ENCODE measurements at places on chromosomes 12 and 14. TPM values are rescaled to one million over a fixed set of nuclear protein-coding genes. Genes with fewer than 3 reads are reported as not detected.

The ADSS1 gene
- total RNA-seq = 20.7 TPM

The C12orf50 gene
- 9.1 TPM for total RNA-seq

The NYNRIN gene
- 30.8 TPM for total RNA-seq

The VRTN gene
- 1.2 TPM for total RNA-seq

DNA sequence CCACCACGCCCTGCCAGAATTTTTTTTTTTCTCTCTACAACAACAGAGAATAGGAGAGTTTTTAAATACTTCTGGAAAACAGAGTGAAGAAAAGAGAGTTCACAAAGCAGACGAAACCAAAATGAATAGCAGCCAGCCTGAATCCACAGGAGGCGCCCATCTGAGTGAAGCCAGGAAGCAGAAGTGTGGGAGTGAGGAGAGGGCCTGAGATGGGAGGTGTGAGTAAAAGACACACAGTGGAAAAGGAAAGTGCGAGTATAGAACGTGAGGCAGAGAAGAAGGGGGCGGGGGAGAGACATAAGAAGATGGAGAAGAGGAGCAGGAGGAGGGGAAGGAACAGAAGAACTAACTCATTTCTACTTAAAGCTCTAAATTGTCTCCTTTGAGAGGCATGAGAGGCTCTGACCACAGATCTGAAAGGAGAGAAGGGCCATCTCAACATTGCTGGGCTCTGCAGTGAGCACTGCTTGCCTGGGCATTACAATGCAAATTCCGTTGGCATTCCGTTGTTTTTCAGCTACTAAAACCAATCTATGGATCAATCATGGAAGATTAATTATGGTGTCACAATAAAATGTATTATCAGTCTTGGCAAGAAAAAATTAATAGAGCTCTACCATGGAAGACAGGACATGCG is 140.1 kb upstream of the CPSF6 start:
- no peak for DNase-seq

GRCh38 chr14:92501891-92502351 is 11.7 kb upstream of the RIN3 start:
- no peak for DNase-seq
